Fibroblast of the aortic adventitia (primary cell): ENCODE measurements at places on chromosomes 16 and 17.

DNA sequence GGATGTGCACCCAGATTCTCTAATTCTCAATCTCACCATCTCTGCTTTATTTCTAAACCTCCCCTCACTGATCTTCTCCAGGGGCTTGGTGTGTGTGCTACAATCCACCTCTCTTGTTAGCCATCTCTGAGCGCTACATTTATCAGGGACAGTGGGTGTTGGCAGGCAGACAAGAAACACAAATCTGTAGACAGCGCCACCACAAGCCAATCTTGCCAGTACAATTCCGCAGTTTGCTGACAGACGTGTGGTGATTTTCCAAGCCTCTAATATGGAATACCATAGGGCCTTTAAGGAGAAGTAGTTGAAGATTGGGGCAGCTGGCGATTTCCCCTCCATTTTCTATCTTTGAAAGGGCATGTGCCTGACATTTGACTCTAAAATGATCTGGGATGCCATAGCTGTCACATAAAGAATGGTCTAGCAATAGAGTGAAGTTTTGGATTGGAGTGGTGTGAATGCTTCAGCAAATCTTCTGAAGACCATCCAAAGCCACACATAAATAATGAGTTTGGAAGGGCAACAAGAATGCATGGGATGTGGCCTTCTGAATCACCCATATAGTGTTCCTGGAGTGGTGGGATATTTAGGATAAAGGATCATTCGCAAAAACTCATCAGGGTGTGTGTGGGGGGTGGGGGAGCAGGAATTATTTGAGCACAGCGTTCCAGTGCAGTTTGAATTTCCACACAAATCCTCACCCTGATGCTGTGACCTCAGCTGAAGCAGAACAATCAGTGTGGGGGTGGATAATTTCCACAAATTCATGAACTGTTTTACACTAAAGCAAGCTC is 12.0 kb upstream of the ANKFN1 start:
- peak; percentile 66 for DNase-seq

- no peak for DNase-seq
Measured at GRCh38 chr17:42422412-42422957, 571 bp downstream of the CAVIN1 start.

GRCh38 chr17:50326831-50327364 is 19.0 kb upstream of the XYLT2 start:
- DNase-seq, result no peak

DNA sequence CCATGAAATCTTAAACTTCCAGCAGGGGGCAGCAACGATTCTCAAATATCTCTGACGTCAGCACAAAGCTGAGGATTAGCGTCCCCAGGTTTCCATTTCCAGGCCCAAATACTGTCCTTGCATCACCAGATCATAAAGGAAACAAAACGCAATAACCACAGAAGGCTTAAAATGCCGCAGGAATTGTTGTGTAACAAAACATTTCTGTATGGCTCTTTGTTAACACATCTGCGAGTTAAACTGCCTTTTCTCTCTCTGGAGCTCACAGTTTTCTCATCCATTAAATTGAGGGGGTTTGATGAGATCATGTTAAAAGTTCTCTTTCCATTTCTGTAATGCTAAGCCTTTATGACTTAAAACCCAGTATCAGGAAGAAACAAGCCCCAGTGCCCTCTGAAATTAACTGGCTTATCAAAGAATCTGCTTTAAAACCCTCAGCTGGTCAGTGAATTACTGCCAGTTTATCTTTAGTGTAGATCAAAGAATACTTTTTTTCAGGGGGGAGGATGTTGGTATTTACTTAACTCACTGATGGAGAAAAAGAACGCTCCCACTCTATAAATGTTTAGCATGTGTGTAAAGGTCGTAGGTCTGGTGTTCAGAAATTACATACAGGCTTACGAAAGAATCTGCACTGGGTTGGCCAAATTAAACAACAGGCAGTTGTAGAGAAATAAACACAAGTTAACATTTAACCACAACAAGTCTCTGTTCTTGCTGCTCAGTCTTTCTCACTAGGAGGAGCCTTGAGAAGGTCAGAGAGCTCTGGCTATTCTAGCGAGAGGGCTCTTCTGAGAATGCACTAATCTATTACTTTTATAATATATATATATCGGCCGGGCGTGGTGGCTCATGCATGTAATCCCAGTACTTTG is 10.6 kb upstream of the TERF2 start:
- DNase-seq, result peak; percentile 97

- no peak for DNase-seq
Measured at GRCh38 chr16:59324462-59324861, 590.3 kb upstream of the GOT2 start.

DNA sequence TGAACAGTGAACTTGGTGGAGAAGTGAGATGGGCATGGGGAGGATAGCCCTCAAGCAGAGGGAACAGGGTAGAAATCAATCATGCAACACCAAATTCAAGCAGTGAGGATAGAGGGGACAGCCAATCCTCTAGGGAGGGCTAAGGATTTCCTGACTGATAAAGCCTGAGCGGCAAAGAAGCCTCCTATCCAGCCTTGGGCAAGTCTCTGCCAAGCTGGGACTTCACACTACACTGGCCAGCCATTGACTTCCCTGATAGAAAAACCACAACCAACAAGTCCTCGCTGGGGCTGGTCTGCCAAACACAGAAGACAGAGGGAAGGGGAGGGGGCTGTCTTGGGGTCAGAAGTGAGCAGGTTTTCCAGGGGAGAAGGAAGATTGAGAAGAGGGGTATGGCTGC is 2.5 kb upstream of the FBXL19 start:
- no peak for DNase-seq

DNA sequence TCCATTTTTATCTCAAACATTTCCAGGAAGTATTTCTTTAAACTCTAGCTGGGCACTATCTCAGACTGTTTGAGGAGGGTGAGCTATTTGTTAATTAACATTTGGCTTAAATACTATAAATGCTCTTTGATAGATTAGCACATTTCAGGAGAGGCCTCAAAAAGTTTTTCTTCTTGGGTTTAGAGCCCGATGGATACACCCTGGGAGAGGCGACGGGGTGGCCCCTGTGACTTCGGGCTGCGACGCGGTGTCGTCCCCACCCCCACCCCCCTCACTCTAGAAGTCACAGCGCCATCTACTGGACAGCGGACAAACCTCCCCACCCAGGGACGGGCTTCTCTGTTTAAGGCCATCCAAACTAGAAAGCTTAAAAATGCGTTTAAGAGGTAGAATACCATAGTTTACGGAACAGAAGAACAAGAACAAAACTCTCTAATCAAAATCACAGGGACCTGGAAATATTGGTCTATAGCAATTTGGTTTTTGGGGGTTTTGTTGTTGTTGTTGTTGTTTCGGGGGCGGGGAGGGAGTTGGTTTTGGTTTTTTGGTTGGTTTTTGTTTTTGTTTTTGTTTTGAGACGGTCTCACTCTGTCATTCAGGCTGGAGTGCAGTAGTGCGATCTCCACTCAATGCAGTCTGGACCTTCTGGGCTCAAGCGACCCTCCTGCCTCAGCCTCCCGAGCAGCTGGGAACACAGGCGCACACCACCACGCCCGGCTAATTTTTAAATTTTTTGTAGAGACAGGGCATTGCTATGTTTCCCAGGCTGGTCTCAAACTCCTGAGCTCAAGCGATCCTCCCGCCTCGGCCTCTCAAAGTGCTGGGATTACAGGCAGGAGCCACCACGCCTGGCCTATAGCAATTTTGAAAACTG is 254.4 kb downstream of the C16orf95 start:
- DNase-seq, result peak; percentile 78

- peak; percentile 20 for DNase-seq
Measured at GRCh38 chr16:10578474-10579316, 1.7 kb downstream of the EMP2 start.

GRCh38 chr16:67240506-67240905 is 6.8 kb downstream of the FHOD1 start:
- DNase-seq, result no peak

DNA sequence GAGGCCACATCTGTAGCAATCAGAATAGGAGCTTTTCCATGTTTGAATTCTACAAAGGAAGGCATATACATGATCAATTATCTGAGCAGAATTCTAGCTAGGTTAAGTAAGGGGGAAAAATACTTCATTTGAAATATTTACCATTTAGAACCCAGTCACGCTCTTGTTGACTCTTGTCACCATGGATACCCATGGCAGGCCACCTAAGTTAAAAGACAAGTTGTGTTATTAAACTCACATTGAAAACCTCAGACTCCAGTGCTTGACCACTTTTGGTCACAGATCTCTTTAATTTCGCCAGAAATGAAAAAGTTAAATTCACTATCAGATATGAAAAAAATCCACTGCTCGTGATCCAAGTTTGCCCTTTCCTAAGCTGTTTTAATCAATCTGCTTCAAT is 4.1 kb downstream of the DDX5 start:
- no peak for DNase-seq

GRCh38 chr16:84611041-84611440 is 6.8 kb downstream of the COTL1 start:
- DNase-seq, result peak; percentile 77

DNA sequence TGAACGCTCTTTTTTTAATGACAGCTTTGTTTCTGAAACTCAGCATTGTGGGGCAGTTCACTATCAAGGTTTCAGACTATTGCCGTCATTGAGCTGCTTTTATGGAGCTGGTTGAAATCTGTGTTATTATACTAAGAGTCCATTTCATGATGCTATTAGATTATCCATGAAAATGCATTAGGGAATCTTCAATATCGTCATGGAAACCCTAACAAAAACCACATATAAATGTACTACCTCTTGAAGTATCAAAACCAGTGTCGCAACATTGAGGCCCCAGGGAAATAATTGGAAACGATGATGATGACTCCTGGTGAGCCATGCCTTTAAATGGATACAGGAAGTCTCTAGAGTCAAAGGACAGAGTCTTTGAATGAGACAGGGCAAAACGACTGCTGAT is 231.6 kb upstream of the CPHXL start:
- no peak for DNase-seq

DNA sequence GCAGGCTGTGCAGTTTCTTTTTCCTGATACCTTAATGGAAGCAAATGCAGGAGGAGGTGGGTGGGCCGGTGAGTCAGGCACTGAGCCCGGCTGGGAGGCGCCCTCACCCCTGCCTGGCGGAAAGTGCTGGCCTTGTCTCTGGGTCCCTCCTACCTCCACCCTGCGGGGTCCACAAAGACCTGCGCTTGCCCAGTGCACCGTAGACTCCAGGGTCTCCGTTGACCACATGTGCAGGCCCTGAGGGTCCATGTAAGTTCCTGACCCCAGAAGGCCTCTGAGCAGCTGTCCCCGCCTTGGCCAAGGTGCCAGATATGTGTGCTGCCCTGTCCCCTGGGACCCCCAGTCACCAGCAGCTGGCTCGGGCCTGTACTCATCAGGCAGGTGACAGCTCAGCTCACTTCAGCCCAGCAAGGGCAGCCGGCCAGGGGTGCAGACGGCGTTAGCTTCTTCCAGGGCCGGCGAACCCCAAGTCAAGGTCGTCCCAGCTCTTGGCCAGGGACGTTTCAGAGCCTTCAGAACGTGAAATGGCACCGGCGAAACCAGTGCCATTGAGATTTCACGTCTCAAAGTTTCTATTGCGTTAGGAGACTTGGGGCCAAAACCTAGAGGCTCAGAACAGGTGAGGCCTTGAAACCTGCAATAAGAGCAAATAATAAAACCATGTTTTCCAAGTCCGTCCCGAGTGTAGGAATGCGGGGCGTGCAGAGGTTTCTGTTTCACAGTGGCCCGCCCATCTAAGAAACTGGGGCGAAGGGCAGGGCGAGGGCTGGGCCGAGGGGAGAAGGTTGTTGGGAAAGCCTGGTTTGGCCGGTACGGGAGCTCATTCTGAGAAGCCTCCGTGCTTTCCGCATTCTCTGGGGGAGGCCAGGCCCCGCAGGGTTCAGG is 12.1 kb downstream of the METRNL start:
- DNase-seq, result no peak

DNA sequence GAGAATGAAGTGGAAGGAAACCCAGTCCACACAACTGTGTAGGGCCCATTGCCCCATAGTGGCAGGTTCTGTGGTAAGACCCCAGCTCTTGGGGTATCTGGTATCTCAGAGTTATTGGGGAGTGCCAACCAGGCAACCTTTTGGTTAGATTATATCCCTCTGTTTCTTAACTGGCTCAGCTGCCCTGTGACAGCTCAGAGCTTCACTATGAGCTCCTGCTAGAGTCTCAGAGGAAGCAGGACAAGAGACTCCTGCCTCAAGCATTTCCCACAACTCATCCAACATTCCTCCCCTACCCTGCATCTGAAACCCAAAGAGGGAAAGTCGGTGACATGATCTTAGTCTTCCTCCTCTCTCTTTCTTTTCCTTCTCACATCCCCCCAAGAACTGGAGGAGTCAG is 292.3 kb downstream of the SHISA9 start:
- no peak for DNase-seq

GRCh38 chr17:43224146-43224705 is 4.2 kb downstream of the CCDC200 start:
- no peak for DNase-seq

GRCh38 chr17:74212209-74212912 is 1.0 kb upstream of the TTYH2 start:
- peak; percentile 24 for DNase-seq

DNA sequence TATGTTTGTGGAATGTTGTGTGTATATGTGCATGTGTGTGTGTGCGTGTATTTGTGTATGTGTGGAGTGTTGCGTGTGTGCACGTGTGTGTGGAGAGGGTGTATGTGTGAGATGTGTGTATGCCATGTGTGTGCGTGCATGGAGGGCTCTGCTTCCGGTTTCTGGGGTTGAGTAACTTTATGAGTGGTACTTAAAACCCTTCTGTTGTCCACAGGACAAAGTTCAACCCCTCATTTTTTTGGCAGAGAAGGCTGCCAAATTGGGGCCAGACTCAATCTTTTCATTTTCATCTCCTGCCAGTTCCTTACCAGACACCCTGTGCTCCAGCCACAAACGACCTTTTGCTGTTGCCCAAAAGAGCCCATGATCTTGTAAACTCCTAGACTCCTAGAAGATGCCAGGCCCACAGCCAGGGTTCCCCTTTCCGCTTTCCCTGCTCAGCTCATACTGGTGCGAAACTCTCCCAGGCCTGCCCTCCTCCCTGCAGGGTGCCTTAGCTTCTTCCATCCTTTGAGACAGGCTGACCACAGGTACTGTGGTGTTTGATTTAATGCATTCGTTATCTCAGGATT is 100.2 kb downstream of the CMIP start:
- peak; percentile 64 for DNase-seq

- DNase-seq, result peak; percentile 25
Measured at GRCh38 chr16:72947379-72948237, 100.3 kb downstream of the ZFHX3 start.

DNA sequence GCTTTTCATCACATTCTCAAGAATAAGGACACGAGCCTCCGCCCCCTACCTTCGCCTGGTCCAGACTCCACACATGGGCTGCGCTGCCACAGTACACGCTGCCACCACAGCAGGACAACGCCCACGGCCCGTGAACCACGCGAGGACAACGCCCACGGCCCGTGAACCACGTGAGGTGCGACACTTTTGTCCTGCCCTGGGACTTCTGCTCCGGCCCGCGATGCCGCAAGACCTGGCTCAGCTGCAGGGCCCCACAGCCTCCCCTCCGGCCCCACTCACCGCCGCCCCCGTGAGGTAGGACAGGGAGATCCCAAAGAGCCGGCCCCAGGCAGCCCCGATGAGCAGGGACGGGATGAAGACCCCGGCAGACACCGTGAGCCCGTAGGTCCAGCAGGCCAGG is 5.9 kb upstream of the CCDC154 start:
- DNase-seq, result no peak
